ENCODE measurements at places on chromosomes 1 and 21. TPM values are rescaled to one million over a fixed set of nuclear protein-coding genes. Genes with fewer than 3 reads are reported as not detected.

The ACTA1 gene
- not detected for total RNA-seq

- no peaks in the 10 kb centered on the region for H3K36me3 ChIP-seq
- no peaks in the 10 kb centered on the region for H3K27me3 ChIP-seq
- peaks cover 52% of the 10 kb centered on the region for H3K4me1 ChIP-seq
- DNase-seq: no peak
- H3K4me3 ChIP-seq: no peak overlapping the region
- H3K27ac ChIP-seq: no peak overlapping the region
Measured at GRCh38 chr1:6827079-6827478, 41.8 kb downstream of the CAMTA1 start.

- DNase-seq: no peak
- no peaks in the 10 kb centered on the region for H3K4me1 ChIP-seq
- H3K27ac ChIP-seq: no peak overlapping the region
Measured at GRCh38 chr1:29047142-29047541, 76.6 kb downstream of the TMEM200B start.

The CREG1 gene
- total RNA-seq: 210 TPM

DNA sequence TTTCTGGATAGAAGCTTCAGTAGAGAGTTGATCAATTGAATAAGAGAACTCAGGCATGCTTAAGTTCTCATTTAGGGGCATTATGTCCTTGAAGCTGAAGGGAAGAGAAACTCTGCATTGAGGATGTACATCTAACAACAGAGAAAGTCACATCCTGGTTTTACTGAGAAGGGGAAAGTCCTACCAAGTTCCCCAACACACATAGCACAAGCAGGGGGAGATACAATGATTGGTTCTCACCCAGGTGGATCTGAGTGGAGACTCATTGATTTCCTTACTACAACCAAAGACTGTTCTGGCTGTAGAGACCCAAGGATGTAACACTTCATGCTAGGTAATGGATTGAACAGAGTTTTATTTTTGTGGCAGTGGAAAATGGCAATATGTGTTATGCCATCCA lies 1.0 kb upstream of the KRTAP20-1 start:
- no peaks in the 10 kb centered on the region for H3K4me1 ChIP-seq
- H3K27me3 ChIP-seq: no peaks in the 10 kb centered on the region
- no peak overlapping the region for H3K4me3 ChIP-seq

- no peaks in the 10 kb centered on the region for H3K27me3 ChIP-seq
- DNase-seq: no peak
- no peaks in the 10 kb centered on the region for H3K4me1 ChIP-seq
- H3K36me3 ChIP-seq: no peaks in the 10 kb centered on the region
- H3K27ac ChIP-seq: no peak overlapping the region
- H3K4me3 ChIP-seq: no peak overlapping the region
Measured at GRCh38 chr21:45800339-45801080, 157.0 kb downstream of the PCBP3 start.

The BRINP3 gene
- not detected for total RNA-seq

- peaks cover 14% of the 10 kb centered on the region for H3K4me1 ChIP-seq
- no peaks in the 10 kb centered on the region for H3K27me3 ChIP-seq
- peak overlapping the region; percentile 97 for H3K27ac ChIP-seq
- peak overlapping the region; percentile 78 for H3K4me3 ChIP-seq
- H3K36me3 ChIP-seq: peaks cover 8% of the 10 kb centered on the region
Measured at GRCh38 chr21:39184050-39184980, 1.1 kb upstream of the PSMG1 start.

- no peaks in the 10 kb centered on the region for H3K27me3 ChIP-seq
- DNase-seq: no peak
- H3K27ac ChIP-seq: no peak overlapping the region
- peaks cover 57% of the 10 kb centered on the region for H3K4me1 ChIP-seq
- no peaks in the 10 kb centered on the region for H3K36me3 ChIP-seq
Measured at GRCh38 chr1:55196433-55197035, 18.6 kb downstream of the USP24 start.

DNA sequence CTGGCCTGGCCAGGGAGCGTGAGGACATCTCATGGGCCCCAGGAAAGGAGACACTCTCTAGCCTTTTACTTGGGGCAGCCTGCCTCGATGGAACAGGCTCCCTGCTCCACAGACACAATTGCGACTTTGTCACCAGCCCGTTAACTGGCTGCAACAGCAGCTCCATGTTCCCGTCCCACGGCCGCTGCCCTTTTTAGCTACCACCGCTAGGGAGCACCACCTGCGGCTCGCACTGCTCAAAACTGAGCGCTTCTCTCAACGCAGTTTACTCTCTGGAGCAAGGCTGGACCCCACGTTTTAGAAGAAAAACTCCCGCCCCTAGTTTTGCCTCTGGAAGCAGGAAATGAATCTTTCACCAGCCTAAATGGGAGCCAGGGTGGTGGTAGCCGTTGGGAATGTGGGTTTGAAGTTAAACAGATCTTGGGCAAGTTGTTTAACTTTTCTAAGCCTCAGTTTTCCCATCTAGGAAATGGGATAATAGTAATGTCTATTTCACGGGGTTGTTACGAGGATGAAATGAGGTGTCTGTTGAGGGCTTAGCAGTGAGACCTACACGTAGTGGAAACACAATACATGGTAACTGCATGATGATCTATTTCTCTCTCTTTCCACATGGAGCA lies 3.5 kb upstream of the LRRC38 start:
- DNase-seq: no peak
- H3K4me1 ChIP-seq: no peaks in the 10 kb centered on the region
- H3K4me3 ChIP-seq: no peak overlapping the region
- H3K27ac ChIP-seq: no peak overlapping the region
- H3K27me3 ChIP-seq: peaks cover 71% of the 10 kb centered on the region

DNA sequence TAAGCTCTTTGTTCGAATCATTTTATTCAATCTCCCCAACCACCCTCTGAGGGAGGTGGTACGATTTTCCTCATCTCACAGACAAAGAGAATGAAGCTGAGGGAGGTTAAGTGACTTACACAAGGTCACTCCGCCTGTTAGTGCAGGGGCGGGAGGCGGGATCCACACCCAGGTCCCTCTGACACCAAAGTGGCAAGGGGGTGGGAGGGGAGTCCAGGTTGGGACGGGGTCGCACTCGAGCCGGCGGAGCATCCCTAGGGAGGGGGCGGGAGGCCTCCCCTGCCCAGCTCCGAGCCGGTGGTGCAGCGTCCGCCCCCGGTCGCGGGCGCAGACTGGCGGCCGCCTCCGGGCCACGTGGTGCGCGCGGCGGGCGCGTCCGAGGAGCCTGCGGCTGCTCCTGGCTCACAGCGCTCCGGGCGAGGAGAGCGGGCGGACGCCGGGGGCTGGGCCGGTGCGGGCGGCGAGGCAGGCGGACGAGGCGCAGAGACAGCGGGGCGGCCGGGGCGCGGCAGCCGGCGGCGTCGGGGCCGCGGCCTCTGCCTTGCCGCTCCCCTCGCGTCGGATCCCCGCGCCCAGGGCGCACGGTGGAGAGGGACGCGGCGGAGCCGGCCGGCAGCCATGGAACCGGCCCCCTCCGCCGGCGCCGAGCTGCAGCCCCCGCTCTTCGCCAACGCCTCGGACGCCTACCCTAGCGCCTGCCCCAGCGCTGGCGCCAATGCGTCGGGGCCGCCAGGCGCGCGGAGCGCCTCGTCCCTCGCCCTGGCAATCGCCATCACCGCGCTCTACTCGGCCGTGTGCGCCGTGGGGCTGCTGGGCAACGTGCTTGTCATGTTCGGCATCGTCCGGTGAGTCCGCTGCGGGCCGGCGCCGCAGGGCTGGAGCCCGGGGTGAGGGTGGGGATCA lies at the start of gene OPRD1:
Gene OPRD1, plus strand, starts transcription at position 405 of the 903 bp plus-strand sequence. Its CDS starts 214 bp downstream, at position 619.
- no peaks in the 10 kb centered on the region for H3K27me3 ChIP-seq
- H3K4me3 ChIP-seq: no peak within 1 kb of the TSS
- no peak within 1 kb of the TSS for H3K27ac ChIP-seq

DNA sequence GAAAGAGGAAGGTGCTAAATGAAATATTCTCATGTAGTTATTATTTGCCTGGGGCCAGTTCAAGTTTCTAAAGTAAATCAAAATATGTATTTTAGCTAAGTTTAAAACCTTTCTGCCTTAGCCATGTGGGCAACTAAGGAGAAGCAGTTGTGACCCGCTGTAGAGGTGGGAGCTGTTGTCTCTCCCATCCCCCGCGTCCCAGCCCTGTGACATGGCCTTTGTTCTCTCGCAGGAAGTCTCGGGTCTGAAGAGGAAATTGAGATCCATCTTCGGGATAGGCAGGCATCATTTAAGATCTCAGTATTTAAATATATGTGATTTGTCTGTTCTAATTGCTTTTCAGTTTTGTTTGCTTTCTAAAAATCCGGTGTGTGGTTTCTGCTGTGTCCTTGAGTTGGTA lies 121.5 kb downstream of the CAMTA1 start:
- no peak overlapping the region for H3K4me3 ChIP-seq
- H3K4me1 ChIP-seq: peaks cover 7% of the 10 kb centered on the region
- H3K27ac ChIP-seq: no peak overlapping the region
- DNase-seq: no peak

The RCC2 gene
- total RNA-seq: 54.9 TPM

The LRRC40 gene
- 14.1 TPM for total RNA-seq

- H3K4me1 ChIP-seq: no peaks in the 10 kb centered on the region
- no peaks in the 10 kb centered on the region for H3K36me3 ChIP-seq
- no peak overlapping the region for H3K4me3 ChIP-seq
- H3K27ac ChIP-seq: no peak overlapping the region
- H3K27me3 ChIP-seq: no peaks in the 10 kb centered on the region
Measured at GRCh38 chr21:40054403-40054802, 187.2 kb downstream of the PCP4 start.

GRCh38 chr1:180456191-180456590 lies 46.2 kb downstream of the ACBD6 start:
- H3K36me3 ChIP-seq: no peaks in the 10 kb centered on the region
- no peaks in the 10 kb centered on the region for H3K4me1 ChIP-seq
- H3K27me3 ChIP-seq: no peaks in the 10 kb centered on the region
- DNase-seq: no peak
- no peak overlapping the region for H3K27ac ChIP-seq

The USP21 gene
- 29.4 TPM for total RNA-seq

DNA sequence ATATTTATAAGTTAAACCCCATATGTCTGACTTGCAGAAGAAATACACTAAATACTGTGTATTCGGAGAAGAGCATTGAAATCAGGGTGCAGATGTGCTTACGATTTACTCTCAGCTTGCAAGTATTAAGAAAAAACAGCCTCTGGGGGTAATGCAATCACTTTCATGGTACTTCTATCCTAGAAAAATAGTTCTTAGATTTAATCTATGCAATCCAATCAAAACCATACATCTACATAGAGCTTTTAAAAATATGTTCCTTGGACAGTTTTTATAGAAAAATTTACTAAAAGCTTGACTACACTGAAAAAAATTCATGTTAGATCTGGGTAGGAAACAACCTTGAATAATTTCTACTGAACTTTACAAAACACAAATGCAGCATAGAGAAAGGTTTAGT lies 890.3 kb upstream of the ADGRL2 start:
- H3K4me3 ChIP-seq: no peak overlapping the region
- H3K27ac ChIP-seq: no peak overlapping the region
- no peaks in the 10 kb centered on the region for H3K4me1 ChIP-seq
- DNase-seq: no peak
- no peaks in the 10 kb centered on the region for H3K36me3 ChIP-seq

The ICOSLG gene
- 4.4 TPM for total RNA-seq

GRCh38 chr1:90821152-90821787 lies 104.2 kb upstream of the BARHL2 start:
- no peak for DNase-seq
- H3K4me1 ChIP-seq: no peaks in the 10 kb centered on the region
- H3K27me3 ChIP-seq: no peaks in the 10 kb centered on the region
- no peaks in the 10 kb centered on the region for H3K36me3 ChIP-seq

DNA sequence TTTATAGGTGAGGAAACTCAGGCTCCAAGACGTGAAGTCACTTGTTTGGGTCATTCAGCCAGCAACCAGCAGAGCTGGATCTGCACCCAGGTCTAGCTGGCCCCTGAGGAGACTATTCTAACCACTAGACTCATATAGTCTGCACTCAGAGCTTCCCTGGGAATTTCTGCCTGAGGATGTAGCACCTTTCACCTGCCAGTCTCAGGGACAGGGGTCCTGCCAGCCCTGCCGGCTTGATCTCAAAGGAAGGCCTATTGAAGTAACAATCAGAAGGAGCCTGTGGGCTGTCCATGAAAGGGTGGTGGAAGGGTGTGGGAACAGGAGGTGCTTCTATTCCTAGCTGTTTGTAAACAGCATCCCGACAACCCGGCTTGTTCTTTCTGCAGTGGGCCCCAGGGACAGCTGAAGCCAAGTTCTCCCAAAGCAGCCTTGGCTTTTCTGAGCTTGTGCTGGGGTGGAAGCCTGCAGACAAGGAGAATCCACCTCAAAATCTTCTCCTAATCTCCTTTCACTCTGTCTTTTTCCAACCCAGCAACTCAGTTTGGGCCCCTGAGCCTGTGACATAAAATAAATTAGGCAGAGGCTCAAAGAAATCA lies 7.8 kb downstream of the LMOD1 start:
- no peak for DNase-seq
- no peak overlapping the region for H3K4me3 ChIP-seq
- no peaks in the 10 kb centered on the region for H3K36me3 ChIP-seq
- no peaks in the 10 kb centered on the region for H3K4me1 ChIP-seq

DNA sequence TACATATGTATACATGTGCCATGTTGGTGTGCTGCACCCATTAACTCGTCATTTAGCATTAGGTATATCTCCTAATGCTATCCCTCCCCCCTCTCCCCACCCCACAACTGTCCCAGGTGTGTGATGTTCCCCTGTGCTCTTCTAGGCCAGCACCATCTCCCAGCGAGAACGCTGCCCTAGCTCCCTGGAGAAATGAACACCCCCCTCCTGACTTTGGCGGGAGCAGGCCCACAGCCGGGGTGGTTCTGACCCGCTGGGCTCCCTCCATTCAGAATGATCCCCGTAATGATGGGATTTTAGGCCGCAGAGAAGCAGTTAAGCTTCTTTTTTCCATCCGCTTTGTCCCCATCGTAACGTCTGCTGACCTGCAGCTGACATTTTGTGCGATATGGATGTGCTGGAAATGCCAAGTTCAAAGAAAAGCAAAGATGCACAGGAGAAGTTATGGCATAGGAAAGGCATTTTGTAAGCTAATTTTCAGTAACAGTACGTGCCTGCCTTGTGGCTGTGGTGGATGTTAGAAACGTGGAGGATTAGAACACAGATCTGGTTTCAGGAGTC lies 39.3 kb downstream of the ELK4 start:
- DNase-seq: peak; percentile 55
- peak overlapping the region; percentile 38 for H3K4me3 ChIP-seq
- no peaks in the 10 kb centered on the region for H3K36me3 ChIP-seq
- H3K27ac ChIP-seq: peak overlapping the region; percentile 75
- H3K4me1 ChIP-seq: peaks cover 27% of the 10 kb centered on the region

- H3K4me1 ChIP-seq: no peaks in the 10 kb centered on the region
- H3K27ac ChIP-seq: no peak overlapping the region
- no peak overlapping the region for H3K4me3 ChIP-seq
- no peaks in the 10 kb centered on the region for H3K27me3 ChIP-seq
- DNase-seq: no peak
- H3K36me3 ChIP-seq: no peaks in the 10 kb centered on the region
Measured at GRCh38 chr1:206062464-206062863, 9.5 kb downstream of the RHEX start.

DNA sequence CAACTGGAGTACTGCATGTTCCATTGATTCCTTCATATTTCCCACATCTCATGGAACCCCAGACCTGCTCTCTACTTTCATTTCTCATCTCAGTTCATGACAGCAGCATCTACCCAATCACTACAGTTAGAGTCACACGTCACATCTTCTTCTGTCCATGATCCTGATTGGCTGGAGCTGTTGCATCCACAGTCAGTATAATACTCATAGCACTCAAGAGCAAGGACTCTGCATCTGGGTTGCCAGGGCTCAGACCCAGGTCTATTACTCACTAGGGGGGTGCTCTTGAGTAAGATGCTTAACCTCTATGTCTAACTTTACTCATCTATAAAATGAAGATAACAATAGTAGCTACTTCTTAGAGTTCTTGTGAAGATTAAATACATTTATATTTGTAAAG lies 4.4 kb upstream of the XPR1 start:
- H3K27ac ChIP-seq: no peak overlapping the region
- DNase-seq: no peak
- H3K36me3 ChIP-seq: no peaks in the 10 kb centered on the region
- H3K4me3 ChIP-seq: no peak overlapping the region
- no peaks in the 10 kb centered on the region for H3K27me3 ChIP-seq

All from spleen (tissue), 13 donors.